ENCODE measurements at places on chromosomes 5 and 9.

- no peak for DNase-seq
Measured at GRCh38 chr5:104412649-104413240, 850.2 kb upstream of the NUDT12 start.

DNA sequence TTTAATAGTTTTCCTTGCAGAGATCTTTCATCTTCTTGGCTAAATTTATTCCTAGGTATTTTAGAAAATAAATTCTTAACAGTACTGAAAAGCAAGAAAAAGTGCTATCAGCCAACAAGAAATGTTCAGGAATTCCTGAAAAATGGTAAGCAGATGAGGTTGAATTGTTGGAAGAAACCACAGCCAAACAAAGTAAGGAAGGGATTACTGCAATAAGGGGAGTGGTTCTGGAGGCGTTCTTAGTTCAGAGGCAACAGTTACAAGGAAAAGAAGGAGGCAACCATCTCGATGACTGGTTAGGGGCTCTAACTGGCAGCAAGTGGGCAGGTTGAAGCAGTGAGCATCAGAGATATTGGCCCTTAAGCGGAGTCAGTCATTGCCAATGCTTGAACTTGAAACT is 12.8 kb upstream of the OR13J1 start:
- DNase-seq = no peak

- no peak for DNase-seq
Measured at GRCh38 chr9:129340427-129341170, 162.5 kb upstream of the IER5L start.

DNA sequence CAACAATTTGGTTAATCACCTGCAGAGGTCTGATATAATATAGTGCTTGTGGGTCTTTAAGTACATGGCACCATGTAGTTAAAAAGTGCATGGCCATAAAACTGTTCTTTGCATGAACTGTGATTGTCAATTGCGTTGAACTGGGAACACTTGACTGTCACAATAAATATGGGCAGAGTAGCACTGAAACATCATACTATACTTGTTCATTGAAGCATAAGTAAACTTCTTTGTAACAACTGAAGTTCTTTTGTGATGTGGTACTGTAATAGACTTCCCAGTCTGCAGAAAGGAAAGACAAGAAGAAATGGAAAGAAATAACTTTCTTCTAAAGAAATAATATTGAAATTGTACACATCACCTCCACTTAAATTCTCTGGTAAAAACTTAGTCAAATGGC is 9.8 kb upstream of the NTRK2 start:
- no peak for DNase-seq

DNA sequence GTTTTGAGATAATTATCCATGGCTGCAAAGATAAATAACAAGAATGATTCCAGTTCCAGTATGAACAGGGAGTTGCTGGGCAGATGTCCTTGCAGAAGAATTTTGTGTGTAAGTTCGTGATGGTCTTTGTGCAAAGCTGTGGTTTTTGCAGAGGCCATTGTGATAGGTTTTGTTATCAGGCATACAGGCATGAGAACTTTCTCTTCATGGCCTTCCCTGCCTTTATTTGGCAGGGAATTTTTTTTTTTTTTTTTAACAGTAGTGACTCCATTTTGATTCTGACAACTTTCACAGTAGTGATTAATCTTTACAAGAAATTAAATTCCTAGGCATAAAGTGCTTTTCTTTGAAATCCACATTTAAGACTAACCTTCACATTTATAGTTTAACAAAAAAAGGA is 1999.5 kb upstream of the CDH6 start:
- no peak for DNase-seq

Measured in activated CD4-positive, CD25-positive, alpha-beta regulatory T cell (primary cell).